HS-5 (cell line): ENCODE measurements at places on chromosomes 5 and 9.

- no peak for DNase-seq
Observed at GRCh38 chr5:100517301-100517974, 17.7 kb upstream of the FAM174A start.

DNA sequence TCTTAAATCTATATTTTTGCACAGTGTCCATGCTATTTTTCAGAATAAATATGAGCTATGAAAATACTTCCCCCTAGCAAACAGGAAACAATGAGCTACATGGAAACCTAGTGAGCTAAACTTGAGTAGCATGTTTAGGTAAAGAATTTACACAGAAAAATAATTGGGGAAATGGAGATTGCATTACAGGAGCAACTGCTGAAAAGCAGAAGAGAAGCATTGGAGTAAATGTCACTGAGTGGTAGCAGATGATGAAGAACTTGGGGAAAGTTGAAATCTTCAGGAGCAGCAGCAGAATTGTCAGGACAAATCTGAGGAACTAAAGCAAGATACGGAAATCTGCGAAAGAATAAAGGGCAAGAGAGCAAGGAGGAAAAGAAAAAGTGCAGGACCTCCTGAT lies 610.3 kb downstream of the TLE1 start:
- no peak for DNase-seq

DNA sequence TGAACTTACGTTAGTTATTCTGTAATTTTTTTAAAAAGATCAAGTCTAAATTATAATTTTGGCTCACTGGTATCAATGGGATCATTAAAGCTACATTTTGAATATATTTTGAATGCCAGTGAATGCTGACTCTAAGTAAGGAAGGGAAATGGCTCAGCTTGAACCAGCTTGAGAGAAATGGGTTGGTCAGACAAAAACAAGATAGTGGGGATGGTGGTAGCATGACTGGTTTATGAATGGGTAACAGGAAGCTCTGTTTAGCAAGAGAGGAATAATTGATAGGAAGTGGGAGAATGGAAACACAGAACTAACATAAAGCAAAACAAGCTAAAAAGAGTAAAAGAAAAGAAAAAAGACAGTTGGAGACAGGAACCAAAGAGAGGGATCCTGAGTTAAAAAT lies 220.2 kb downstream of the ADAMTS6 start:
- no peak for DNase-seq

- DNase-seq = no peak
Observed at GRCh38 chr5:102547141-102548035, 48.6 kb upstream of the SLCO6A1 start.

GRCh38 chr9:137034039-137034708 lies 2.3 kb upstream of the FUT7 start:
- no peak for DNase-seq

DNA sequence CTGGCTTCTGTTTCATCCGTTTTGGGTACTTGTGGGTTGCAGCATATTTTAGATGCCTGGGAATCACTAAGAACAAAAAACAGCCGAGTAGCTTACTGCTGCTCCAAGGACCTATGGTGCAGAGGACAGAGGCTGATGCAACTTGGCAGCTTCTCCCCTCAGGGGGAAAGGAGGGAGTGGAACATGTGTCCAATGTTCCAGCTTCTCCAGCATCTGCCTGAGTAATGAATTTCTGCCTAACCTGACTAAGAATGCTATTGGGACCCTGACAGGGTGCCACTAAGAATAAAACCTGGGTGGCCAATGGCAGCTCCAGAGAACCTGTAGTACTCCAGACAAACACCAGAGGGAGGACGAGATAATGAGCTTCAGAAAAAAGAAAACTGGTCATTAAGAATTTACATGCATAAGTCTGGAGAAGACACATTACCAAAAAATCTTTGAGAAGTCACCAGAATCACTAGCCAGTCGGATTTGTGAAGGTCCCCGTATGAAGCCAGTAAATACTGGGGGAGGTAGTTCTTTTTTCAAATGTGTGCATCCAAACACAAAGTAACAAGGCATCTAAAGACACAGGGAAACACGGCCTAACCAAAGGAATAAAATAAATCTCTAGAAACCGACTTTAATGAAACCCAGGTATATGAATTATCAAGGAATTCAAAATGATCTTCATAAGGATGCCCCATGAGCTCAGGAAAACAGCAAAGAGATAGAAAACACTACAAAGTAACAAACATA lies 293.5 kb downstream of the HINT1 start:
- DNase-seq = no peak

DNA sequence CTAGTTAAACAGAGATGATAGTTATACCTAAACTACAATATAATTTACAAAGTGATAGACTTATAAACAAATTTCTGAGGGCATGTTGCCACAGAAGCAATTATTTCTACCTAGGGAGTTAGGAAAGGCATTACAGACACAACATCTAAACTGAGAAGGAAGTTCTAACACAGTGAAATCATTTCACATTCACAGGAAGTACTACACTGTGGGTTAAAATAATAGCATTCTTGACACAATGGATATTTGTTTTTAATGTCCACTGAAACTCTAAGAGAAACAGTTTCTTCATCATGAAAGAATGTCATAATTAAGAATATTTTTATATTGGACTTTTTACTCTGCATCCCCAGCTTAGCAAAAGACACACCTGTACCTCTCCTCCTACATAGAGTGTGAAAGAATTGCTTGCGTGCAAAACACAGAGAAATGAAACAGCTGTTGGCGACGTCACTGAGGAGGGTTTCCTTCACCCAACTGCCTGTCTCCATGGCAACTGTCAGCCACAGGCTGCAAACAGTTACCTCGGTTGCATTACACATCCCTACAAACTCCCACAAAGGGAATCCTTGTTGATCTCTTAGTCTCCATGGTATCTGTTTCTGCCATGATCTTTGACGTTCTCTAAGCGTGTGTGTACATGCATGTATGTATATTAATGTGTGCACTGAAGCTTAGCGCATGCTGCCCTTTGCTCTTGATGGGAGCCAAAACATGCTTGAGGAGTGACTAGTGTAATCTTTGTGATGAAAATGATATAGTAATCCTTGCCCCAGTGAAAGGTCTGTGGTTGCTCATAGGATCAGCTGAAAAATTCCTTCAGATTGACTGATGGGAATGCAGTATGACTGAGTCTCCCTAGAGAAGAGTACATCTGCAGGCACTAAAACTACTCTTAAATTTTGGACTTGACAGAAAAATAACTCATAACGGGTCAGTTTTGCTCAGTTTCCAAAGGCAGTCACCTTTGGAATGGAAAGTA lies 168.5 kb downstream of the ACTL7B start:
- peak; percentile 48 for DNase-seq

- DNase-seq = no peak
Observed at GRCh38 chr5:147751156-147751830, 31.2 kb downstream of the JAKMIP2 start.

DNA sequence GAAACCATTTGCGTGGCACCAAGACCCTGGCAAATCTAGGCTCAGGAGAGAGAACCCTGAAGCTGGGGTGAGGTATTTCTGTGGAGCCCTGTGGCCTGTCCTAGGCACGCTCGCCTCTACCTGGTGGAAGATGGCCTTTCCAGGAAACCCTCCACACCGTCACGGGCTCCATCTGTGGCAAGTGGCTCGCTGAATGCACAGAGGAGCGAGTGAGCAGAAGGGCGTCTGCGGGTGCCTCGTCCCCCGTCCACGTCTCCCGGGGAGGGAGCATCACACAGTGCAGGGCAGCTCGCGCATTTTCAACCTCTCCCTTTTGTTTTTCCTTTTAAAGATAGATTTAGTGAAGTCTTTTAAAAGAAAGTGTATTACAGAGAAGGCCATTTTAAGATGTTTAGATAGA lies 25.3 kb upstream of the RASGEF1C start:
- no peak for DNase-seq

DNA sequence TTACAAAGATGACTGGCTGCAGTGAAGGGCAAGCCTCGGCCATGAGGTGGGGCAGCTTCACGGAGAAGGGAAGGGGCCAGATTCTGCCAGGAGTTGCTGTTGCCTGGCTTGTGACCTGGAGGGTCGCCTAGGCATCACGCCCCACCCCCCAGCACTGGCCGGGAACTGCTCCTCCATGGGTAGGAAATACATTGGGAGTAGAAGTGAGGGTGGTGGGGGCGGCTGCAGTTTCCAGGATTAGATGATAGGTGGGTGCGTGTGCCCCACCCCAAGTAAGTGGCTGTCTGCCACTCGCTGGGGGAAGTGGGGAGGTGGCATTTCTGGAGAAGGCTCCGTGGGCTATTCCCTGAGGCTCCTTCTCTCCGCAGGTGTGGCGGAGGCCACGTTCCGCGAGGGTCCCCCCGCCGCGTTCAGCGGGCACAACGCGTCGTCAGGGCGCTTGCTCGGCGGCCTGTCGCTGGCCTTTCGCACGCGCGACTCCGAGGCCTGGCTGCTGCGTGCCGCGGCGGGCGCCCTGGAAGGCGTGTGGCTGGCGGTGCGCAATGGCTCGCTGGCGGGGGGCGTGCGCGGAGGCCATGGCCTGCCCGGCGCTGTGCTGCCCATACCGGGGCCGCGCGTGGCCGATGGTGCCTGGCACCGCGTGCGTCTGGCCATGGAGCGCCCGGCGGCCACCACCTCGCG lies 16.9 kb downstream of the CRB2 start:
- no peak for DNase-seq

- no peak for DNase-seq
Observed at GRCh38 chr9:100720922-100721321, 143.0 kb downstream of the CAVIN4 start.
